ENCODE measurements at places on chromosomes 11 and 22.
A peak's percentile ranks its signal among the peaks of the same experiment; 100 is the strongest.

DNA sequence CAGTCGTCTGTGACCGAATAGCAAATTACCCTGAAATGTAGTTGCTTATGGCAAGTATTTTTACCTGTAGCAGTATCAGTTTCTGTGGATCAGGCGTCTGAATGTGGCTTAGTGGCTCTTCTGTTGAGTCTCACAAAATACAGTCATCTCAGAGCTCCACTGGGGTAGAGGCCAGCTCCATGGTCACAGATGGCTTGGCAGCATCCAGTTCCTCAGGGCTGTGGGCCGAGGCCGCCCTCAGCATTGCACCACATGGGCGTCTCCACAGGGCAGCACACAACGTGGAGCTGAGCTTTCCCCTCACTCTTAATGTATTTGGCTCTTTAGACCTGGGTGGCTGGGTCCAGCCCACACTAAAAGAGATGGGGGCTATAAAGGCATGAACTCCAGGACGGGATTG is 57.8 kb downstream of the SBF1 start:
- DNase-seq = no peak

DNA sequence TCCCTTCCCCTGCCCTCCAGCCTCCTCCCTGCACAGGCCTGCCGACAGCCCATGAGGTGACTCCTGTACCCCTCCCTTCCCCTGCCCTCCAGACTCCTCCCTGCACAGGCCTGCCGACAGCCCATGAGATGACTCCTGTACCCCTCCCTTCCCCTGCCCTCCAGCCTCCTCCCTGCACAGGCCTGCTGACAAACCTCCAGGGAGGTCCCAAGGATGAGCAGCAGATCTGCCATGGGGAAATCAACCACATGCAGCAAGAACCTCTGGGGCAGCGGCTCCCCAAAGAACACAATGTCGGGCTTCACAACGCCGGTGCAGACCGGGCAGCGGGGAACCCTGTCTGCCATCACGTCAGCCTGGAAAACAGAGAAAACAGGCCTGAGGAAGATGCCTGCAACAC is 12.3 kb downstream of the SIRT3 start:
- DNase-seq = no peak

- no peak for DNase-seq
Measured at GRCh38 chr11:62352355-62353336, 15.4 kb downstream of the ASRGL1 start.

DNA sequence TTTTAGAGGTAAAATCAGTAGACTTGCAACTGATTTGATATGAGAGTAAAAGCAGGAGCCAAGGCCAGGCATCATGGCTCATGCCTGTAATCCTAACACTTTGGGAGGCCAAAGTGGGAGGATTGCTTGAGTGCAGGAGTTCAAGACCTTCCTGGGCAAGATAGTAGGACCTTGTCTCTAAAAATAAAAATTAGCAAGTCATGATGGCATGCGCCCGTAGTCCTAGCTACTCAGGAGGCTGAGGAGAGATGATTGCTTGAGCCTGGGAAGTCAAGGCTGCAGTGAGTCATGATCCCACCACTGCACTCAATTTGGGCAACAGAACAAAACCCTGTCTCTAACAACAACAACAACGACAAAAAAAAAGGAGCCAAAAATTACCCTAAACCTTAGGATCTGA is 13.5 kb downstream of the SGSM3 start:
- no peak for DNase-seq

GRCh38 chr22:44128958-44129618 is 51.6 kb upstream of the PARVG start:
- no peak for DNase-seq

DNA sequence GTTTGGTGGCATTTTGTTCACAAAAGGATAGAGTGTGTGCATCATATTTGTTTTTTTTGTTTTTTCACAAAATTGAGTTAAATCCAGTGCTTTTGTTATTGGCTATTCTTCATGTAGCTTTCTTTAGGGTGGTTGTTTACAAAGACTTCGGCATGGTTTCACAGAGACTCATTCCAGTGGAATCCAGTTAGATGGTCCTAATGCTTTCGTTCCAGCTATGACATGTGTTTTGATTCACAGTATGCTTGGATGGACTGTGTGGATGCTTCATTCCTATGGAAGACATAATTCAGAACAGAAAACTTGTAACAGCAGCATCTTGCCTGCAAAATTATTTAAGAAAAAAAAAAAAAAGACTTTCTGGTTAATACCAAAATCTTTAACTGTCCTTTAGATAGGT is 97.9 kb downstream of the PDHX start:
- DNase-seq = no peak

- no peak for DNase-seq
Measured at GRCh38 chr22:44439356-44440223, 58.4 kb downstream of the RTL6 start.

DNA sequence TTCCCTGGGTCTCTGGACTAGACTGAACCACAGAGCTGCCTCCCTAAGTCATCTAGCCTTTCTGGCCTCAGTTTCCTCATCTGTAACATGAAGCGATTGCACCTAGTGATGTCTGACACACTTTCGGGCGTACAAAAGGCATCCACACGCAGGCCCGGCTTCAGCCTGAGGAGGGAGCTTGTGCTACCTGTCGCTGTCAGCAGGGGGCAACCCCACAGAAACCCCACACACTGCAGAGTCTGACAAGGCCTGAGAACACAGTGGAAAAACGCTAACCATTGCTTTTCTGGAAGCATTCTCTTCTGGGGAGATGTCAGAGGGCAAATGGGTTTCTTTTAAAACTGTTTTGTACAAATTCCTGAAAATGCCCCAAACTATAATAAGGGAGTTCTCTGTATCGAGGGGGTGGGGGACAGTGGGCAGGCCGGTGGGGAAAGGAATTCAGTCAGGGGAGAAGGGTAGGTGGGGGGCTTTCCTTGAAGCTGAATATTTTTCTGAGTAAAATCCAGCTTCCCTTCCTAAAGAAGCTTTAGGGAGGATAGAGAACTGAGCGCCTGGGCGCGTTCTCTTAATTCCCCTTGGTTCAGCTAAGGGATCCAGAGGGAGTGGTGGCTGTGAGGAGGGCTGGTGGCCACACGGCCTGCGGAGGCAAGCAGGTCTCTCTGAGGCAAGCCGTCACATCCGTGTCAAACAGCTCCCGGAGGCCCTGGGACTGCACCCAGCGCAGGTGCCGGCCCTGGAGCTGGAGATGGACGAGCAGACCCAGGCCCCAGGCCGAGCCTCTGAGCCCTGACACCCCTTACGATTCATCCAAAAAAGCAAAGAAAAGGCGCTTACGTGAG is 533 bp downstream of the ELF5 start:
- DNase-seq = peak; percentile 38

- no peak for DNase-seq
Measured at GRCh38 chr11:86148345-86148747, 79.5 kb upstream of the PICALM start.

GRCh38 chr22:35777335-35777975 is 59.8 kb downstream of the APOL5 start:
- DNase-seq = no peak

DNA sequence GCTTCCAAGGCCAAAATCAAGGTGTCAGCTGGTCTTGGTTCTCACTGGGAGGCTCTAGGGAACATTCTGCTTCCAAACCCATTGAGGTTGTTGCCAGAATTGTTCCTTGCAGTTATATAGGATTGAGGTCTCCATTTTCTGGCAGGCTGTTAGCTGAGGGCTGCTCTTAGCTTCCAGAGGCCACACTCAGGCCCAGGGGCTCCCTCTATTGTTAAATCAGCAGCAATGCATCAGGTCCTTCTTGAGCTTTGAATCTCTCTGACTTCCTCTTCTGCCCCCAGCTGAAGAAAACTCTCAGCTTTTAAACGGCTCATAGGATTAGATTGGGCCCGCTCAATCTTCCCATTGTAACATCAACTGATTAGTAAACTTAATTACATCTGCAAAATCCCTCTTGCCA is 39.3 kb upstream of the BSX start:
- peak; percentile 45 for DNase-seq

GRCh38 chr11:127507851-127508250 is 507.3 kb upstream of the KIRREL3 start:
- DNase-seq = no peak

DNA sequence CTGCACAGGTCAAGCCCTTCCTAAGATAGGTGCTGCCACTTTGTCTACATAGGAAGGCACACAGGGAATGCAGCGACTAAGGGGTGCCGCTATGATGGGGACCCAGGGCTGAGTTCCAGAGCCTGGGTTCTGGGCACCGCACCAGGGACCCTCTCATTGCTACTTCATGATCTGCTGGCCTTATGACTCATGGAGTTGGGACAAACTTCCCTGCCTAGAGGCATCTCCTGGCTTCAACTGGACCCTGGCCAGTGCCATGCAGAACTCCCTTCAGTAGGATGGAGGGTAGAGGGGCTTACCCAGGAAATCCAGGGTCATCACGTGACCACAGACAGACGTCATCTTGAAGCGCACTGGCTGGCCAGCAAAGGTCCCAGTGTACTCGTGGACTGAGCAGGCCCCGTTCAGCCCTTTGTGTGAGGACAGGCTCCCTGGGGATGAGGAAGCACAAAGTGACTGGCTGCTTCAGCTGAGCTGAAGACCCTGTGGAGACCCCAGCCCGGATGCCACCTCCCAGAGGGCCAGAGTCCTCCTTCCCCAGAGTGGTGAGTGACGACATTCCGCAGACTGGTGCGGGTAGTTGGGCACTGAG is 8.4 kb downstream of the TOP3B start:
- no peak for DNase-seq

- no peak for DNase-seq
Measured at GRCh38 chr11:10784232-10785145, 24.2 kb downstream of the EIF4G2 start.

DNA sequence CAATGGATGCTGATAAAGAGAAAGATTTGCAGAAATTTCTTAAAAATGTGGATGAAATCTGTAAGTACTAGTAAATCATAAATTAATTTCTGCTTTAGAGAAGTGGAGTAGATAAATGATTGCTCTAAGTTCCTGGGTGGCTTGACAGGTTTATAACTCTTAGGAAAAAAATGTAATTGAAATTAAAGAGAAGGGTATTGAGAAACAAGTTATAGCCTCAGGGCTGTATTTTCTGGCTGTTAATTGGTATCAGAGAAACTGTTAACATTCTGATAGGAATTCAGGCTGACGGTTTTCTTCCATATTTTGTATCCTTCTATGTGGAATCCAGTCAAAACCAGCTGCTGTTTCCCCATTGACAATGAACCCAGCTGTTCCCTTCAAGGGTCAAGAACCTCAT is 1.9 kb downstream of the TTC12 start:
- DNase-seq = no peak

- DNase-seq = no peak
Measured at GRCh38 chr22:22124374-22124773, 120.2 kb upstream of the VPREB1 start.

DNA sequence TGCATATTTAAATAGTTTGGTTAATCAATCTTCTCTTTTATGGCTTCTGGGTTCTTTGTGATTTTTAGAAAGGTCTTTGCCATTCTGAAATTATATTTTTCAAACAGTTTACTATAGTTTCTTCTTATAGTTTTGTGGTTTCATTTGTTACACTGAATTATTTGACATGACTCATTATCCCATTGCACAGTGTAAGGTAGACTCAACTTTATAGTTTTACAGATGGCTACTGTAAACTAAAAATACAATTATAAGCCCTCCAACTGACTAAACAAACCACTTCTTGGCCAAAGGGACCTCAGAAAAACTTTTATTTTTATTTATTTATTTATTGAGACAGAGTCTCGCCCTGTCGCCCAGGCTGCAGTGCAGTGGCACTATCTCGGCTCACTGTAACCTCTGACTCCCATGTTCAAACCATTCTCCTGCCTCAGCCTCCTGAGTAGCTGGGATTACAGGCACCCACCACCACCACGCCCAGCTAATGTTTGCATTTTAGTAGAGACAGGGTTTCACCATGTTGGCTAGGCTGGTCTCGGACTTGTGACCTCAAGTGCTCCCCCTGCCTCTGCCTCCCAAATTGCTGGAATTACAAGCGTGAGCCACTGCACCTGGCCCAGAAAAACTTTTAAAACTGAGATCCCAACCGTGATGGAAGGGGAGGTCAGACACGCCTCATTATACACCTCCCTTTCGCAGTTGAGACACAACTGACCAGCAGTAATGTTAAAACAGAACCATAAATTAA is 14.1 kb upstream of the RAC2 start:
- DNase-seq = no peak
